ELR (cell line): ENCODE measurements at places on chromosomes 3 and 15.
A peak's percentile ranks its signal among the peaks of the same experiment; 100 is the strongest.

GRCh38 chr3:128402319-128402718, 64.4 kb downstream of the DNAJB8 start:
- DNase-seq = no peak

DNA sequence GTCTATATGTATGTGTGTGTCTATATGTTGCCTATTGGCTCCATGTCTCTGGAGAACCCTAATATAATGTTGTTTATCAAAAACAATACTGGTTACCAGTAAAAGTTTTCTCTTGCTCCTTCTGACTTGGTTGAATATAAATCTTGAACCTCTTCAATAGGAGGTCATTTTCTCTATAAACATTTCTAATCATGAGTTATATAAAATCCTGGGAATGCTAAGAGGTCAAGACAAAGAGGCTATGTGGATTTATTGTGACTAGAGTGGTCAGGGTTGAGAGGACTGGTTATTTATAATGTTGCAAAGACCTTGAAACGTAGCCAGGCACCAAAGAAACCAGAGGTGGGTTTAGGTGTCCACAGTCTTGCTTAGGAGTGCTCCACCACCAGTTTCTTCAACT, 1.2 kb upstream of the MINDY4B start:
- DNase-seq = no peak

DNA sequence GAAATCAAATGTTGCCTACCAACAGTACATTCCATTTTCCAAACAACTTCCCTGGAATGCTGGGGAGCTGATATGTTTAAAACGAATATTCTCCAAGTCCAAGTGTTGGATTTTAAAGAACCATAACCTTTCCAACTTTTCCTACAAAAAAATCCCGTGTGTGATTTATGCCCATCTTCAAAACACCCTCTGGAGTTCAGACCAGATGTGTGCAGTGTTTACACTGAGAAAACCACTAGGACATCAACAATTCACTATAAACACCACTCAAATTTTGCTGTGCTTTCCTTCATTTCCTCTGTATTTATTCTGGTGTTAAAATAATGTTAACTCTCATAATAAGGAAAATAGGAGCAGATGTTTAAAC, 2.4 kb downstream of the VGLL4 start:
- DNase-seq = peak; percentile 45

GRCh38 chr15:66293419-66294156, at the start of gene DIS3L:
DIS3L (plus strand) TSS chr15:66293568; CDS start chr15:66293597, 29 bp downstream.
- DNase-seq = peak; percentile 72

GRCh38 chr3:57627976-57628375, 30.8 kb upstream of the ARF4 start:
- DNase-seq = no peak

DNA sequence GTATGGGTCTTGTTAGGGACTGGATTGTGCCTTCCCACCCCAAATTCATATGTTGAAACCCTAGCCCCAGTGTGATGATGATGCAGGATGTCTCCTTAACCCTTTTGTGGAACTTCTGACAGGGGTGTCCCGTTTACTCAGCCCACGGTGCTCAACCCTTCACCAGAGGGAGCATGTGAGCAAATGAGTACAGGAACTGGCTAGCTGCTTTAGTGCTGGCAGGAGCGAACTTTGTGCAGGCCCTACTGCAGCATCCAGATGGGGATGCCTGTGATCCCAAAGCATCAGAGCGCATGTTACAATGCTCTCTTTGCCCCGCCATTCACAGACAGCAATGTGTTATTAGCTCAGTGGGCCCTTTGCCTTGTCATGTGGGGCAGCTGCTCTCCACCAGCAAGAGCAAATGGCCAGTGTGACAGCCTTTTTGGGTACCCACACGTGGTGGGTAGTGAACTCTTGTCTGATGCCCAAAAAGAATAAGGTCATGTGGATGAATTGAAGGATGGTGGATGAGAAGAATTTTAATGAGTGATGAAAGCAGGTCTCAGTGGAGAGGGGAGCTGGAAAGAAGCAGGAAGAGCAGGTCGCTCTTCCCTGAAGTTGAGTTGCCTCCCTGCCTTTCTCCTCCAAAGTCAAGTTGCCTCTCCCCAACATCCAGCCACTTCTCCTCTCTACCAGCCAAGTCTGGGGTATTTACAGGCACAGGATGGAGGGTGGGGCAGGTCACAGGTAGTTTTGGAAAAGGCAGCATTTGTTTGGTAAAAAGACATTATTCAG, 63.3 kb upstream of the STRIT1 start:
- peak; percentile 23 for DNase-seq

DNA sequence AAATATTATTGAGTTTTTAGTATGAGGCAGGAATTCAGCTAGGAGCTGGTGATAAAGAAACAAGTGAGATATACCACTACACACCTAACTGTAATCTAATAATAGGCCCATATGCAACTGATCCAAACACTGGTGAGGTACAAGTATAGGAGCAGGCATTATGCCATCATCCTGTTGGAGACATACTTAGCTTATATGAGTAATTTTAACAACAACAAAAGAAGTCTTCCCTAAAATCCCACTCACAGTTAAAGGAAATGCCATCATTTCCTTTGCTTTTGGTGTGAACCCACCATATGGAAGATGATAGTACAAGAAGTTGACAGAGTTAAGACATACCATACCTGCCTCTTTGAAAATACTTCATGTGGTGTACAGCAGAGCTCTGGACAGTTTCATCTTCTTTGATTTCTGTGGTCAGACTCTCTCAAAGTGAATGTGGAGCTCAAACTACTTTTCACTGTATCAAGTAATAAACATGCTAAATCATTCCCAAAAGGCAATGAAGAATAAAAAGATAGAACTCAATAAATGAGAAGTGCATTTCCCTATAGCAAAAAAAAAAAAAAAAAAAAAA, 85.5 kb downstream of the CD200R1L start:
- DNase-seq = peak; percentile 73

DNA sequence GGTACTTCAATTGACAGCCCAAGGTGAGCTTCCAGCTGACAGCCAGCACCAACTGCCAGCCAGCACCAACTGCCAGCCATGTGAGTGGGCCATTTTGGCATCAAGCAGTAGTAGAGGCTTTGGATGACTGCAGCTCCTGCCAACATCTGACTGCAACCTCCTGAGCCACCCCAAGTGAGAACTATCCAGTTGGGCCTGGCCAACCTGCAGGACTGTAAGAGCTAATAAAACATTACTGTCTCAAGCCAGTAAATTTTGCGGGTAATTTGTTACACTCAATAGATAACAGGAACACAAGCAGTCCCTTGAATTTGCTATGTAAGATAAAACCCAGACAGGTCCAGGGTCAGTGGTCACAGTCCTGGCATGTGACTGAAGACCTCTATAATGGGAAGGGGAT, 29.7 kb downstream of the EPHB1 start:
- no peak for DNase-seq

DNA sequence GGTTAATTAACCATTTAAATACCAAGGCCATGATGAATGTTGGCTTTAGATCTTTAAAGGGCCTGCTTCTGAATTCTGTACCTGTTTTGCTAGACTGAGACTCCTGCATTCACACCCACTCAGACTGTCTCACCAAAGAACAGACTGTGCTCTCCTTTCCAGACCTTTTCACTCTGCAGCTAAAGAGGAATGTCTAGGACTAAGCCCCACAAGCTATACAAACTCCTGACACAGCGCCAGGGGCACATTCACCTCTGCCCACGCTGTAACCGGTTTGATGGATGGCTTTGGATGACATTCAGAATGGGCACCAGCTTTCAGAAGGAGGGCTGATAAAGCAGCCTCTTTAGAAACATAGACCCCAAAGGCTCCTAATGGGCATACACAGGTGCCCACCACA, 200.1 kb downstream of the KCNMB2 start:
- no peak for DNase-seq

DNA sequence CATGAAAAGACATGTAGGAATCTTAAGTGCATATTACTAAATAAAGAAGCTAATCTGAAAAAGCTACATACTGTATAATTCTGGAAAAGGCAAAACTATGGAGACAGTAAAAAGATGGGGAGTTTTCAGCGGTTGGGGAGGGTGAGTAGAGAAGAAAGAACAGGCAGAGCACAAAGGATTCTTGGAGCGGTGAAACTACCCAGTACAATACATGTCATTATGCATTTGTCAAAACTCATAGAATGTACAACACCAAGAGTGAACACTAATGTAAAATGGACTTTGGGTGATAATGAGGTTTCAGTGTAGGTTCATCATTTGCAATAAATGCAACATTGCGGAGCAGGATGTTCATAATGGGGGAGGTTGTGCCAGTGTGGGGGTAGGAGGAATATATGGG, 45.5 kb upstream of the CMSS1 start:
- no peak for DNase-seq

- no peak for DNase-seq
Observed at GRCh38 chr15:64337761-64338160, 18.2 kb downstream of the CSNK1G1 start.

GRCh38 chr3:20111836-20112235, 71.6 kb downstream of the KAT2B start:
- peak; percentile 67 for DNase-seq

DNA sequence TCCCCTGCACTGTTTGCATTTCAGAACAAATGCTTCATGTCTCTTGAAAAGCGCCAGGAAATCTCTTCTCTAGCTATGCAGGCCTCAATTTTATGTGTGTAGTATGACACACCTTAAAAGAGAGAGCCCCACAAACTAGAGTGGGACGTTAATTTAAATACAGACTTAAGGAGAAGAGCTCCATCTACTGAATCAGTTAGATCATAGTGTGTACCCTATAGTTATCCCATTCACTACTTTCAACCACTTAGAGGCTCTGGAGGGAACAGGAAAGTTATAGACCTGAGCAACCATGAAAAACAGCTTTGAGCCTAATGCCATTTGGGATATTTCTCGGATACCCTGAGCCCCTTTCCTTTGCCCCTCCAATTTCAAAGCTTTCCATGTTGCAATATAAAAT, 153.7 kb downstream of the TIGIT start:
- DNase-seq = peak; percentile 24

DNA sequence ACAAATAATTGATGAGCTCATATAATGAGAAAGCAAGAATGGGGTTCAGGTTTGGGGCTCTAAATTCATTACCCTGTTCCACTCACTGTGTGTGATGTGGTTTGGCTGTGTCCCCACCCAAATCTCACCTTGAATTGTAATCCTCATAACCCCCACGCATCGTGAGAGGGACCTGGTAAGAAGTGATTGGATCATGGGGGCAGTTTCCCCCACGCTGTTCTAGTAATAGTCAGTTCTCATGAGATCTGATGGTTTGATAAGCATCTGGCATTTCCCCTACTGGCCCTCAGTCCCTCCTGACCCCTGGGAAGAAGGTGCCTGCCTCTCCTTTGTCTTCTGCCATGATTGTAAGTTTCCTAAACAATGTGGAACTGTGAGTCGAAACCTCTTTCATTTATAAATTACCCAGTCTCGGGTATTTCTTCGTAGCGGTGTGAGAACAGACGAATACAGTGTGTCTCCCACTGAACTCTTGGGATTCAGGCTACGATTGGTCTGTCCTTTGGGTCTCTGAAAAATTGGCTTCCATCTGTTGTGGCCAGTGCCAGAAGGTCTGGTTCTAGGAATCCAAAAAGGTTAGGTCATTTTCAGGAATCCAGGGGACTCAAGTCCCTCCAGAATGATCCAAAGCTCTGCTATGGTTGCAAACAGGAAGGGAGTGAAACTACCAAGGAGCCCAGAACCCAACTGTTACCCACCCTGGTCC, 87.7 kb downstream of the XXYLT1 start:
- no peak for DNase-seq

DNA sequence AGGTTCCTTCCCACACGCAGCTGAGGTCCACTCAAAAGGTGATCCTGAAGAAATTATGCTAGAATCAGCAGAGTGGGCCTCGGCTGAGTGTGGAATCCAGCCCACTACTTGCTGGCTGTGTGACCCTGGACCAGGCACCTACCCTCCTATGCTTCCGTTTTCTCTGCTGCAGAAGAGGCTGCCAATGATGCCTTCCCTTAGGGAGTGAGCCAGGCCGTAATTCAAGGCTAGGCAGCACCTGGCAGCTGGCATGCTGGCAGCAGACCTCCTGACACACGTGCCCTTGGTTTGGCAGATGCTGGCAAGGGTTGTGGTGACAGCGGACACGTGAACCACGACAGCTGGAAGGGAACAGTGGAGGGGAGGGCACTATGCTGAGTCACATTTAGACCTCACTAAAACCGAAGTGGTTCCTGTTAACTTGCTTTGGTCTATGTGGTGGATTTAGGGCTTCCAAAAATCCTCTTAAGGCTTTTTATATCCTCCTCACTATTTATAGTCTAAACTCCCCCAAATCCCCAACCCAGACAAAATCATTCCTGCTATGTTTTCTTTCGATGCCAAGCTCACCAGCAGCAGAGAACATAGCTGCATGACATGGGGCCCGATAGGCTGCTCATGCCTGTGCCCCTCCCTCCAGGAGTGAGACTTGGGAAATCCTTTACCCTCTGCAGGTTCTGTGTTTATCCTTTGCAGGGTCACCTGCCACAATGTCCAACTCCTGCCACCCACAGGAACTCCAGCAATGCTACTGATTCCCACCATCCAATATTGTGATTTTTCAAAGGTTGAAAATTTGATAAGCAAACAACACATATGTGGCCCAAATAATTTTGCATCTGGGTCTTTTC, 10.6 kb upstream of the PCSK6 start:
- no peak for DNase-seq

GRCh38 chr3:188338086-188338485, 184.1 kb downstream of the LPP start:
- DNase-seq = peak; percentile 51

GRCh38 chr15:79916502-79917132, 19.8 kb upstream of the MTHFS start:
- no peak for DNase-seq

DNA sequence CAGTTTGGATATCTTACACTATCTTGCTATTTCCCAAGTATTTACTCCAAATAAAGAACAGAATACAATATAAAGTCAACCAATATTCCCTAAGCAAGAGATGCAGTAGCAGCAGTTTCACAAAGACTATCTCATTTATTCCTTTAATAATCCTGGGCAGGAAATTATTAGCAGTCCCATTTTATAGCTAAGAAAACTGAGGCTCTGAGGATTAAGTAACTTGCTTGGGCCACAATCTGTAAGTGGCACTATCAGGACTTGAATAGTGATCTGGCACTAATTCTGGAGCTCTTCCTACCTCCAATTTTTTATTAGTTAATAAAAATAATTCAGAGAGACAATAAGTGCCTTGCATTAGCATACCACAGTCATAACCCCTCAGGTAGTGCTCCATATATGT, 611.7 kb downstream of the MCTP2 start:
- no peak for DNase-seq

- no peak for DNase-seq
Observed at GRCh38 chr3:123397050-123397590, 51.8 kb downstream of the ADCY5 start.

DNA sequence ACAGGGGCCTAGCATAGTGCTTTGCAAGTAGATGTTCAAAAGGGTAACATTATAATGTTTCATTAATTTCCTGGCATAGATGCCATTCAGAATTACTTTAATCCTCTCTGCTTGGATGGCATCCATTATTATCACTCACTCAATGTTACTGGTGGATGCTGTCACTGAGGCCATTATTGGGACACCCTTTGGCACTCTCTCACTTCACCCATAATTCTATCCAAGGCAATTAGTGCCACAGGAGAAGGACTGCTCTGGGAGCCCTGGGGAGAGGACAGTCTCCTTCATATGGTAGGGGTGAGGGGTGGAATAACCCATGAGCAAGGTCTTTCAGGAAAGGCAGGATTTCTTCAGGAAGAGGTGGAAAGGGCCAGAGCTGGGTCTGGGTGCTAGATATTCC, 28.7 kb upstream of the SLC28A1 start:
- DNase-seq = no peak
